ENCODE measurements at places on chromosomes 4 and X.

DNA sequence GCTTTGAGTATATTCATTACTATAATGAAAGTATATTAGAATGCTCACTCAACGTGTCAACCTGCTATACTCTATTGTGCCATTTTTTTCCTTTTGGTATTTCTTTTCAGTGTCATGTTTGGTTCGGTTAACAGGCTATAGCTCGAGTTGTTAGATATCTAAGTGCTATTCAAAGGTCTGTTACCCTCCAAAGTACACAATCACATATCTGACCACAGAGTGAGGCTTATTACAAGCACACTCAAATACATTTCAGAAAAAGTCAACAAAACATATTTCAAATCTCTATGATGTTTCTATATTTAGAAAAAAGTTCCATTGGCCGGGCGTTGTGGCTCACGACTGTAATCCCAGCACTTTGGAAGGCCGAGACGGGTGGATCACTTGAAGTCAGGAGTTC lies 32.8 kb downstream of the WNK3 start:
- no peak for DNase-seq

- peak; percentile 25 for DNase-seq
These were observed 90.4 kb downstream of the ZC4H2 start for GRCh38 chrX:64885850-64886249.

GRCh38 chr4:104490096-104490769 lies 4.5 kb downstream of the CXXC4 start:
- no peak for DNase-seq

DNA sequence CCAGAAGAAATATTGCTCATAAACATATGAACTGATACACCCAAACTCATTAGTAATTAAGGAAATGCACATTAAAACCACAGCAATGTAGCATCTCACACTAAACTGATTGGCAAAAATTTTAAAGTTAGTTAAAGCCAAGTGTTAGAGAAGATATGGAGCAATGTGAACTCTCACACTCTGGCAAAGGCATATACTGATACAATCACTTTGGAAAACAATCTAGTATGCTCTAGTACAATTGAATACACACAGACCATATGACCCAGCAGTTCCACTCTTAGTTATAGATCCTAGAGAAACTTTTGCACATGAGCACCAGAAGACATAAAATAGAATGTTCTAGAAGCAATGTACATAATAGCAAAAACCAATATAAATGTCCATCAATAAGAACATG lies 8.4 kb upstream of the AWAT1 start:
- no peak for DNase-seq

- DNase-seq: no peak
These were observed 43.9 kb upstream of the PPP2R2C start for GRCh38 chr4:6516281-6516680.

DNA sequence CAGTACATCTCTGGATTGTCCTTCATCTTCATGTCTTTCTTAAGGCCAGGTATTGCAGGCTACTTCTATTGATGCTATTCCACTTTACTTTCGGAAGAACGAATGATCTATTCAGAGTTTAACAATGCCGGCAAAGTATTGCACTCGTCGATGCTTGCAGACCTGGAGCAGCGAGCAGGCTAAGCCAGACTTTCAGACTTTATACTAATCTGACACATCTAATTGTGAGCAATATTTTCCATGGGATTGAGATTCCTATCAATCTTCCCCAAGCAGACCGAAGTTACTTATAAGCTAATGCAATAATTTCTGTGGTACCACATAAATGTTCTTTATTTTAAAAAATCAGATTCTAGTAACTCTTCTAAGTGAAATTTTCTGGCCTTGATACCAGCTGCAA lies 1.6 kb downstream of the EMCN start:
- DNase-seq: no peak

DNA sequence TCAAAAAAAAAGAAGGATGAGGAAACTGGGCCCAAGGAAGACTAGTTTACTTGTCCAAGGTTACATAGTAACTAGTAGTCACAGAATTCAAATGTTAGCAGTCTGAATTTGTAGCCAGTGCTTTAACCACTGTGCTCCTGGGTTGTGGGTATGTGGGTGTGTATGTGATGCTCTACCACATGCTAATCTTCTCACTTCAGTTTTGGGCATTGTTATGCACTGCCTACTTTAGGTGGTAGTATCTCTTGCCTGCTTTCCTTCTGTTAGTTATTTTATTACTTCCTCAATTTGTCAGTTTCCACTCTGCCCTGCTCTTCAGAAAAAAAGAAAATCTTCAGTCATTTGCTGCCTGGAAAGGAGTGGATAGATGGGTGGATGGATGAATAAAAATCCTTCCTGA lies 219.2 kb downstream of the RPA4 start:
- no peak for DNase-seq

DNA sequence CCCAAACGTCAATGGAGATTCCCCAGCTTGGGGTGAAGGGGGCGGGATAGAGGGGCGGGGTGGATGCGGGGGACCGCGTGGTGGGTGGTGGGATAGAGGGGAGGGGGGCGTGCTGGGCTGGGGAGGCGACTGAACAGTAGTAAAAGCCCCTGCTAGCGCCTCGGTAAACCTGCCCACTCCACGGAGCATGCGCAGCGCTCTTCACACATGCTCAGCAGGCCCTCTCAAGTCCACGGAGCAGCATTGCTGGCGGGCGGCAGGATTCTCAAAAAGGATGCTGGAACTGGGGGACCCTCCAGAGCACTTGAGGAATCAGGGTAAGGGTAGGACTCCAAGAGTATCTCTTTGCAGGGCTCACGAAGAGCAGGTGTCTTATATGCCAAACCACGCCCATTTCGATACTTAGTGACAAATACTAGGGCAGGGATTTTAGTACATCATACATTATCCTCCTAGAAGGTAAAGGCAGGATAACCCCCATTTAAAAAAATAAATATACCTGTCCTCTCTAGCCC lies 378 bp upstream of the RPS6KA6 start:
- no peak for DNase-seq

- no peak for DNase-seq
These were observed 10.1 kb downstream of the SH3D19 start for GRCh38 chr4:151315212-151315886.

GRCh38 chr4:53962516-53963225 lies 101.7 kb downstream of the CHIC2 start:
- no peak for DNase-seq

DNA sequence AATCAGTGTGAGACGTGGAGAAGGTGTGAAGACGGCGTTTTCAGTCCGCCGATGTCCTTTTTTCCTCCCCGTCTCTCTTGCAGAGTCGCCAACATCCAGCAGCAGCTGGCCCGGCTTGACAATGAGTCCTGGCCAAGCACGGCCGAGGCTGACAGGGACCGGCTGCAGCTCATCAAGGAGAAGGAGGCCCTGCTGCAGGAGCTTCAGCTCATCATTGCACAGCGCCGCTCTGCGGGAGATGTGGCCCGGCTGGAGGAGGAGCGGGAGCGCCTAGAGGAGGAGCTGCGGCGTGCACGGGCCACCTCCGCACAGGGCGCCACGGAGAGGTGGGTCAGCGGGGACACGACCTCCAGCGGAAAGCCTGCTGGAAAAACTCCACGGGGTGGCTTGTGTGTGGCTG lies 47.1 kb upstream of the CLCN4 start:
- no peak for DNase-seq

GRCh38 chrX:49251325-49251724 lies 13.2 kb downstream of the FOXP3 start:
- no peak for DNase-seq

DNA sequence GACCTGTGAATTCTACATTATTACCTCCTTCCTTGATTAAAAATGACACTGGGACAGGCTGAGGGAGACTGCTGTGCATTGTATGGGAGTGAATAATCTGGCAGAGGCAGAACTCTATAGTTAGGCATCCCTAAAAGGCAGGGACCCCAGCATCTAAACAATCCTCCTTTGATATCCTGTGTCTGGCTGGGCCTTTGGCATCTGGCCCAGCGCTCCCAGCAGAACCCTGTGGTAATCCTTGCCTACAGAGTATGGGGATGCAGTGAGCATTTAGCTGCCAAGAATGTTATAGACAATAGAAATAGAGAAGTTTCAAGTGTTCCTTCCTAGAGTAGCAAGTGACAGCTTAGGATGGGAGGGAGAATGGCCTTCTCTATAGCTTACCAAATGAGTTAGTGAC lies 38.5 kb downstream of the ZCCHC12 start:
- DNase-seq: no peak

GRCh38 chr4:180363815-180364214 lies 1879.4 kb upstream of the TENM3 start:
- no peak for DNase-seq

- no peak for DNase-seq
These were observed 321.2 kb upstream of the BMP3 start for GRCh38 chr4:80709082-80709869.

GRCh38 chr4:118716304-118716703 lies 31.1 kb downstream of the METTL14 start:
- DNase-seq: no peak

DNA sequence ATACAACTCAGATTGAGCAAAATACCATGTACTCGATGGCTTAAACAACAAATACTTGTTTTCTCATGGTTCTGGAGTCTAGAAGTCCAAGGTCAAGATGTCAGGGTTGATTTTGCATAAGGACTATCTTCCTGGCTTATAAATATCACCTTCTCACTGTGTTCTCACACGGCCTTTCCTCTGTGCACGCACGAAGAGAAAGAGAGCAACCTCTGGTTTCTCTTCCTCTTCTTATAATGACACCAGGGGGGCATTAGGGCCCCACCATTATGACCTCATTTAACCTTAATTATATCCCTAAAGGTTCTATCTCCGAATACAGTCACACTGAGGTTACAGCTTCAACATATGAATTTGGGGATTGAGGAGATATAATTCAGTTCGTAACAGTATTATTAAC lies 504.0 kb downstream of the MAGEE1 start:
- no peak for DNase-seq

GRCh38 chr4:13876940-13877339 lies 249.4 kb upstream of the BOD1L1 start:
- no peak for DNase-seq

GRCh38 chr4:77920371-77920770 lies 57.7 kb downstream of the MRPL1 start:
- no peak for DNase-seq

DNA sequence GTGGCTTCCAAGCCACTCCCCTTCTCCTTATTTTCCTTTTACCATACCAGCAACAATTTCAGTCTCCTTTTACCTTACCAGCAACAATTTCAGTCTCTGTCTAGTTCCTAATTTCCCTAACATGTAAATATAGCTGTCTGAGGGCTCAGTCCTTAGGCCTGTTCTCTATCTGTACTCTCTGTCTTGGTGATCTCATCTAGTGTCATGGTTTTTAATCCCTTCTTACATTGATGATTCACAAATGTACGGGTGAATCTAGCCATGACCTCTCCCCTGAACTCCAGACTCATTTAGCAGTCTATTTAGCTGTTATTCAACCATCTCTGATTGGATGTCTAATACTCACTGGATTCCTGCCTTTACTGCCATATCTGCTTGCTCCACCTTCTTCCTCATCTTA lies 7.2 kb downstream of the IL15 start:
- DNase-seq: no peak

GRCh38 chr4:75683482-75684155 lies 10.4 kb upstream of the G3BP2 start:
- DNase-seq: no peak

- DNase-seq: peak; percentile 44
These were observed 115.1 kb downstream of the PPP3CA start for GRCh38 chr4:101232074-101232776.

GRCh38 chrX:129577473-129577872 lies 37.4 kb downstream of the OCRL start:
- DNase-seq: no peak

DNA sequence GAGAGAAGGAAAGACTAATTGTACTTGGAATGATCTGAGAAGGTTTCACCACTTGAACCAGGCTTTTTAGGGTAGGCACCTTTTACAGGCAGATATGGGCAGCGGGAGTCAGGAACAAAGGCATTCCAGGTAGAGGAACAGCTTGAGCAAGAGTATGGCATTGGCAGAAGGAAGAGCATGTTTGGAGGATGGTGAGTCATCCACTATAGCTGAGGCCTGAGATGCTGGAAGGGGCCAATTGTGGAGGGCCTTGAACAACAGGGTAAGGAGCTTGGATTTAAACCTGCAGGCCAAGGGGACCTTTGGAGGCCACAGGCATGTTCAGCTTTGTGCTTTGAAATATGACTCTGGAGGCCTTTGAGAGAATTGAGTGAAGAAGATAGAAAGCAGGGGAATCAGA lies 32.2 kb downstream of the PFKFB1 start:
- DNase-seq: no peak

DNA sequence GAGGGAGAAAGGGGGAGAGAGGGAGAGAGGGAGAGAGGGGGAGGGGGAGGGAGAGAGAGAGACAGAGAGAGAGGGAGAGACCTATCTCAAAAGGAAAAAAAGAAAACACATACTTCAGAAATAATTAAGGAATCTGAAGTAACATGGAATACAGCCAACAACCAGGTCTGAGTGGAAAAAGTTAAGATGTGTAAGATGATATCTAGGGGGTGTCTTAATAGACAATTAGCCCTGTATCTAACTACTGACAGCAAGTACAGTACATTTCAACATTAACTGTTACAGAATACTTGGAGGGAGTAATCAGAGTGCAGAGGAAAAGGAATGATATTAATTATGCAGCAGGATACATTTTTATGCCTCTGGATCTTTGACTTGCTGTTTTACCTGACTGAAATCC lies 22.4 kb downstream of the NUP54 start:
- no peak for DNase-seq

DNA sequence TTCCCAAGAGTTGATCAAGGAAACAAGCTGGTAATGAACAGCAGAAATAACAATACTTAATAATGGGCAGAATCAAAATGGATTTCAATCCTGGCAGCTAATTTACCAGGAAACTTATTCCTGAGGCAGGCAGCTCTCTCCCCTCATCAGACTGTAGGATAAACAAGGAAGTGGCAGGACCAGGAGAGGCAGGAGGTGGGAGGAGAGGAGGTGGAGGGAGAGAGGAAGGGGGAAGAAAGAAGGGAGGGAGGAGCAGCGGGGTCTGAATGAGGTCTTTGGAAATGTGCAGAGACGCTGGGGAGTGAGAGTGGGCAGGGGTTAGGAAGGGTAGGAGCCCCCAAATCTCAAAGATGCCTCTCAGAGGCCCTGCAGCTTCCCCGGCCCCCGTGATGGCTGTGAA lies 231.5 kb downstream of the BCOR start:
- no peak for DNase-seq

- DNase-seq: no peak
These were observed 336.8 kb upstream of the PPARGC1A start for GRCh38 chr4:24226667-24227066.

GRCh38 chr4:109559983-109560686 lies at the start of gene MCUB:
TSS of gene MCUB (plus strand) at chr4:109560246. CDS start at chr4:109560338, 92 bp downstream.
- DNase-seq: peak; percentile 95
